ENCODE measurements at places on chromosomes 12 and 14.

- DNase-seq: no peak
Measured at GRCh38 chr12:106249411-106250135, 1.8 kb upstream of the CKAP4 start.

- DNase-seq: no peak
Measured at GRCh38 chr12:11798856-11799501, 149.5 kb downstream of the ETV6 start.

DNA sequence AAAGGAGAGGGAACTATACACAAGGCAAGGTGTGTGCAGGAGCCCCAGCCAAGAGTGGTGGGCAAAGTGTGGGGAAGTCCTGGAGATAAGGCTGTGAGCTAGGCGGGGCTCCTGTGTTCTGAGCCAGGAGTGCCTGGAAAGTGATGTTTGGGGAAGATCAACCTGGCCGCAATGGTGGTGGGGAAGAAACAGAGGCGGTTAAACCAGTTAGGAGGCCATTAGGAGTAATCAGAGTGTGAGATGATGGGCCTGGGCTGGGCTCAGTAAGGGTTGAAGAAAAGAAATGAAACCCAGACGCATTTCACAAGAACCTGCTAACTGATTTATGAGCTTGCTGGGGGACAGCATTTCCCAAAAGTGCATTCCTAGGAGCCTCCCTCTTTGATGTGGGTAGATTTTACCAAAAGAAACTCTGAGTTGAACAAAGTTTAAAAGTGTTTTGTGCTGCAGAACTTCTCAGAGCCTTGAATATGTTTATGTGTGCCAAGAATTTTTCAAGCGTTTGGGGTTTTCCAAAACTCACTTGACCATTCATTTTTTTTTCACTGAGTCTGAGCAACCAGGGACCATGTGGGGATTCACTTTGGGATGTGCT lies 34.2 kb upstream of the LRP1-AS start:
- DNase-seq: no peak

GRCh38 chr14:94575730-94576585 lies 5.3 kb upstream of the SERPINA5 start:
- DNase-seq: no peak

DNA sequence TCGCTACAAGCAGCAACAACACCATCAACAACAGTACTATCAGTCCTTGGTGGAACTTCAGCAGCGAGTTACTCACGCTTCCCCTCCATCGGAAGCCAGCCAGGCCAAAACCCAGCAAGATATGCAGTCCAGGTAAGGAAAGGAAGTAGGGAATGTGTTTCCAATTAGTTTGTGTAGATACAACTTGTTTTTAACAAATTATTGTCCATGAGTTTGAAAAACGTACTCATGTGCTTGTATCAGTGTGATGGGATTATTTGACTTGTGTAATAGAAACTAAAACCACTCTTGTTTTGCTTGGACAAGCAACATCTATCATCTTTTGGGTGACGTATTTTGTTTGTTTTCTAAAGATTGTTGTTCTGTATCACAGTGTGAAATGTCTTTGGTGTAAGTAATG lies 137.9 kb downstream of the NAV3 start:
- no peak for DNase-seq

Measured in activated CD8-positive, alpha-beta memory T cell treated with anti-CD3 and anti-CD28 coated beads for 1 hour (primary cell).